Calu3 (cell line): ENCODE measurements at places on chromosomes 12 and 14.

- no peak overlapping the region for H3K4me3 ChIP-seq
- DNase-seq: no peak
- no peaks in the 10 kb centered on the region for H3K36me3 ChIP-seq
- no peak overlapping the region for H3K27ac ChIP-seq
- H3K27me3 ChIP-seq: no peaks in the 10 kb centered on the region
- H3K4me1 ChIP-seq: peaks cover 4% of the 10 kb centered on the region
Measured at GRCh38 chr14:20782280-20782890, 1.3 kb downstream of the RNASE6 start.

GRCh38 chr12:45220969-45221368 lies 5.1 kb downstream of the ANO6 start:
- no peak overlapping the region for H3K4me3 ChIP-seq
- no peaks in the 10 kb centered on the region for H3K27me3 ChIP-seq
- H3K36me3 ChIP-seq: peaks cover 13% of the 10 kb centered on the region
- DNase-seq: no peak
- H3K4me1 ChIP-seq: peaks cover 9% of the 10 kb centered on the region

- no peaks in the 10 kb centered on the region for H3K4me1 ChIP-seq
- no peak overlapping the region for H3K4me3 ChIP-seq
- no peak overlapping the region for H3K27ac ChIP-seq
- H3K36me3 ChIP-seq: peaks cover 5% of the 10 kb centered on the region
Measured at GRCh38 chr12:128830505-128830893, 6.7 kb upstream of the SLC15A4 start.

- H3K4me1 ChIP-seq: peaks cover 16% of the 10 kb centered on the region
- H3K36me3 ChIP-seq: no peaks in the 10 kb centered on the region
- DNase-seq: no peak
- H3K27ac ChIP-seq: no peak overlapping the region
Measured at GRCh38 chr12:10959804-10960203, 20.7 kb upstream of the TAS2R14 start.

GRCh38 chr14:77103951-77104350 lies 5.9 kb downstream of the CIPC start:
- peaks cover under 1% of the 10 kb centered on the region for H3K36me3 ChIP-seq
- no peak overlapping the region for H3K4me3 ChIP-seq
- H3K4me1 ChIP-seq: peaks cover 12% of the 10 kb centered on the region
- no peak overlapping the region for H3K27ac ChIP-seq
- H3K27me3 ChIP-seq: no peaks in the 10 kb centered on the region
